LHCN-M2 (cell line): ENCODE measurements at places on chromosomes 1 and 21. TPM values are rescaled to one million over a fixed set of nuclear protein-coding genes. Genes with fewer than 3 reads are reported as not detected.

SYT11 gene
- 14.5 and 17.4 TPM in 2 replicates for total RNA-seq

DCST2 gene
- 0.11 and 0.13 TPM in 2 replicates for total RNA-seq

DNA sequence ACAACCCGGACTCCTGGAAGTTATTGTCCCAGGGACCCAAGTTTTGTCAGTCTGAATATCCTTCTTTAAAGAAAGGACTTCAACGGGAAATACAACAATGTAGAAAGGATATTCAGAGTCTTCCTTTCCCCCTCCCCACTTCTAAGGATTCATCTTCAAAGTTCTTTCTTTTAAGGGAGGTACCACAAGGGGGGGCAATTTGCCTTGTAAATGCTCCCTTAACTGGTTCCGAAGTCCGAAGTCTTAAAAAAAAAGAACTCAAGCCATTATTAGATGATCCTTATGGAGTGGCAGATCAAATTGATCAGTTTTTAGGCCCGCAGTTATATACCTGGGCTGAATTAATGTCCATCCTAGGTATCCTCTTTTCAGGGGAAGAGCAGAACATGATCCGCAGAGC is 47.0 kb downstream of the SERINC2 start:
- peak; percentile 24 for DNase-seq

- no peak for DNase-seq
Measured at GRCh38 chr1:240128366-240128765, 36.7 kb downstream of the FMN2 start.

- no peak for DNase-seq
Measured at GRCh38 chr1:101410048-101410878, 173.4 kb downstream of the S1PR1 start.

DNA sequence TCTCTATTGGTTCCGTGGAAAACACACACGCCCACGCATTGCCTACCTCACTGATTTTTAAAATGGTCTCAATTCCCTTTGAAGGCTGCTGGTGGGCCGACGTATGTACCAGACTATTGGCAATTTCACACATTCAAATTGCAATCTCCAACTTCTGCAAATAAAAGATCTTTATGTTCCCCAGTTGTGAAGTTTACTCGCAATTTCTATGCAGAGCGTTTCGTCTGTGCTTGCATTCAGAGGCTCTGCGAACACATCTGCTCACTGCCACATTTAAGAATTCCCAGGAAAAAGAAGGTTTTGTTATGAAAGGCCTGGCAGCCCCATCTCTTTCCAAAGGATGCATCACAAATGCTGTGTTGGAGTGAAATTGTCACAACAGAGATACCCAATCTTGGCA is 288.0 kb upstream of the KAZN start:
- no peak for DNase-seq

DNA sequence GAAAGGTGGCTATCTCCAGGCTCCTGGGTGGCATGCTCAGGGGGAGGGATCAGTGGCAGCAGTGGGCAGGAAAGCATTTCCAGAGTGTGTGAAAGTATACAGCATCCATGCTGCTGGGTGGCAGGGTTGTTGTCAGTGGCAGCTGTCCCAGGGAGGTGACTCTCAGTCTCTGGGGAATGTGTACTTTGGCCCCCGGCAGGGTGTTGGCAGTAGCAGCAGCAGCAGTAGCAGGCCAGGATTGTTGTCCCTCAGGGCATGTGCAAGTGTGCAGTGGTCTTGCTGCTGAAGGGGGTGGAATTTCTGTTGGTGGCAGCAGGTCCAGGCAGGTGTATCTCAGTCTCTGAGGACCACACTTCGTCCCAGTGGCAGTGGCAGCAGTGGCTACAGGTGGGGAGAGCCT is 71.7 kb upstream of the GUCA2B start:
- no peak for DNase-seq

- no peak for DNase-seq
Measured at GRCh38 chr1:11790101-11790879, 15.5 kb downstream of the MTHFR start.
